ENCODE measurements at places on chromosomes 1 and 21. TPM values are rescaled to one million over a fixed set of nuclear protein-coding genes. Genes with fewer than 3 reads are reported as not detected.

CYP4Z1 gene
- total RNA-seq: not detected

XKR8 gene
- total RNA-seq: 5.5 TPM

PSMA5 gene
- 52.4 TPM for total RNA-seq

CYP4A11 gene
- not detected for total RNA-seq

TMEM200B gene
- total RNA-seq: 4.3 TPM

KIF14 gene
- 1.3 TPM for total RNA-seq

E2F2 gene
- total RNA-seq: 0.39 TPM

CCDC27 gene
- total RNA-seq: not detected

FCER1G gene
- not detected for total RNA-seq

CA6 gene
- not detected for total RNA-seq

MAP1LC3C gene
- 0.13 TPM for total RNA-seq

RPF1 gene
- total RNA-seq: 22.2 TPM

RCC2 gene
- 39.6 TPM for total RNA-seq

SYDE2 gene
- total RNA-seq: 5.7 TPM

VSIG8 gene
- 0.07 TPM for total RNA-seq

GJA5 gene
- 2.9 TPM for total RNA-seq

SLAMF1 gene
- not detected for total RNA-seq

RBBP4 gene
- total RNA-seq: 84.4 TPM

FAM163A gene
- total RNA-seq: not detected

DENND2C gene
- 3.0 TPM for total RNA-seq

MAN1C1 gene
- total RNA-seq: 13.4 TPM

Data from smooth muscle cell of the pulmonary artery (primary cell).